ENCODE measurements at places on chromosomes 7 and 10.

DNA sequence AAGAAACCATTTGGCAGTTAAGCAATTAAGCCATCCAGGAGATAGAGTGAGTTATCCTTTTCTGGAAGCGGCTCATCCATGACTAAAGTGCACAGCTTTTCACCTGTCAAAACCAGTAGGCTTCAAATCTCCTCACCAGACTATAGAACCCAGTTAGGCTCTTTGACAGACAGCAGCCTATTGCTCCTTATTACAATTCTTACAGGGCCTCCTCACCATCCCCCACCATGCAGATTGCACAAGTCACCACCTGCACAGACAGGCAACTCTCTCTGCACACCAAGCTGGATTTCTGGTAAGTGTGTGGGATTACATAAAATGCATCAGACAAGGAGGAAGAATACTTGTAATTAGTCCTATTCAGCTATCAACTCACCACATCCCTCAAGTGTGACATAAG, 301.6 kb downstream of the SNX13 start:
- no peak for DNase-seq

GRCh38 chr7:108406222-108406890, 49.9 kb downstream of the NRCAM start:
- DNase-seq: no peak

GRCh38 chr7:112869111-112869774, 79.0 kb upstream of the TMEM168 start:
- peak; percentile 66 for DNase-seq

DNA sequence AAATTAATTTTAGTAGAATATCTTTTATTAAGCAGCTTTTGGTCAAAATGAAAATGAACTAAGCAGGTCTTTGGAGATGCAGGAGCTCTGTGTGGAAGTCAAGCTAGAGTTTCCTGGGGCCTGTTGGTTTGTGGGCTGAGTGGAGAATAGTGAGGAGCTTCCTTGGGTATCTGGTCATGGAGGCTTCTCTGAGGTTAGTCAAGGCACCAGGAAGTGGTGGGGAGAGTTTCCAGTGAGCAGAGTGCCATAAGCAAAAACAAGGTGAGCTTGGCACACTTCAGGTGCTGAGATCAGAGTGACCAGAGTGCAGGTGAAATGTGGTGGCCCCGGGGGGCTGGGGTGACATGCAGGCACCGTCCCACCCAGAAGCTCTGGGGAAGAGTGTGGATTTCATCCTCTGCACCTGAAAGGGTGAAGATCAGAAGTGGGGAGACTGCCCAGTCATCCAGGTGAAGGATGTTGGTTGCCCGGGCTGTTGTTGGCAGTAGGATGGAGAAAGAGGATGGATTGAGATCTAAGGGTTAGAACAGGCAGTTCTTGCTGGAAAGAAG, 77.4 kb downstream of the WDR37 start:
- no peak for DNase-seq

GRCh38 chr10:127278001-127278400, 81.6 kb upstream of the INSYN2A start:
- DNase-seq: no peak

DNA sequence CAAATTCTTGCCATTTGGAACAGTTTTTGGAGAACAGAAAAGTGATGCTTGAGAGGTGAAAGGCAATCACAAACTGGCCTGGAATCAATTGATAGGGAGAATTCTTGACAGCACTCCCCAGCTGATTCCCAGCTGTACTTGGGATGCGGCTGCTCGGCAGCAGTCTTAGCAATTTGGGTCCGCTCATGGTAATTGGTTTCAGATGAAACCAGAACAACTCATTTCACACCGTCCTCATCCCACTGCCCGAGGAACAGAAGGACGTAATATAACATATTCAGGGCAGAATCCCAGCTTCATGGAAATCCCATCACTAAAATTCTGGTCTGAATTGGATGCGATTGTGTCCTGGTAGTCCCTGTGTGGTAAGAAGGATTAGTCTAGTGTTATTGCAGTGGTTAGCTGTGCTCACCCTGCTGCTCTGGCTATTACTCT, 223.3 kb upstream of the FERD3L start:
- no peak for DNase-seq

DNA sequence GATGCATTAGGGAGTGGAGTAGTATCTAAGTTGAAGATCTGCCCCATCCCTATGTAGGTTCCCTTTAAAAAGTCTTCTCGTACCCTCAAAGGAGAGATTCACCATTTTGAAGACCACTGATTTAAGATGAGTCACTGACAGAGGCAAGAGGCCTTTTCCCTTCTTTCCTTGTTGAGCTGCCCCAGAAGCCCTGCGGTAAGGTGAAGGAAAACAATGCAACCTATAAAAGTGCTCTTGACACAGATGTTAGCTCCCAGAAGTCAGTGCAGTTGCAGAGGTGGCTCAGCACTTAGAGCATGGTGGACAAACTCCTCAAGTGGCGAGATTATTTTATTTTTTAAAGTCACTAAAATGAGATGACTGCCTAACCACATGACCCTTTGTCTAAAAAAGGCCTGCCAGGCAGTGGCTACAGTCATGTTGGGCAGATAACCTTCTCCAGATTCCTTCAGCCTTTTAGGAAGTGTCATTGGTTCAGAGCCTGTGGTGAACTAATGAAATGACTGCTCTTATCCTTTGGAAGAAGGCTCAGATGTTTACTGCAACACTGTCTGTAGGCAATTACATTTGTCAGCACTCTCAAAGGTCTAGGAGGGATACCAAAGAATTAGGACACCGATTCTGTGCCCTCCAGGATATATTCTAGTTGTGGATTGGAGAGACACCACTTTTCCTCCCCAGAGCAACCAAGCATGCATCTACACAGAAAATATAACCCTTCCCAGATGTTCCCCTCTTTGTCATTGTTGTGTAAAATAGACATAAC, 88.7 kb downstream of the ARID5B start:
- DNase-seq: no peak

DNA sequence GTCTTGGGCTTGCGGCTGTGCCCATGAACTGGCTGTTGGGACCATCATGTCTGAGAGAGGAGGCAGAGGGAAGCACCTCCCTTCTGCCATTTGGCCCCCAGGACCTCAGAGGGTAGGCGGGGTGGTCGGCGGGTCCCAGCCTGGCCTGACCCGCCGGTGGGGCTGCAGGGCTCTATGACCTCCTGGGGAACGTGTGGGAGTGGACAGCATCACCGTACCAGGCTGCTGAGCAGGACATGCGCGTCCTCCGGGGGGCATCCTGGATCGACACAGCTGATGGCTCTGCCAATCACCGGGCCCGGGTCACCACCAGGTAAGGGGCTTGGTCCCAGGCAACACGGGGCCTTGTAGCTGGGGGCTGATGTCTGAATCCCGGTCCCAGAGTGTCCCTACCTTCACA, 14.1 kb downstream of the SUMF2 start:
- no peak for DNase-seq

GRCh38 chr10:14604181-14605142, 170.2 kb downstream of the FAM107B start:
- peak; percentile 63 for DNase-seq

DNA sequence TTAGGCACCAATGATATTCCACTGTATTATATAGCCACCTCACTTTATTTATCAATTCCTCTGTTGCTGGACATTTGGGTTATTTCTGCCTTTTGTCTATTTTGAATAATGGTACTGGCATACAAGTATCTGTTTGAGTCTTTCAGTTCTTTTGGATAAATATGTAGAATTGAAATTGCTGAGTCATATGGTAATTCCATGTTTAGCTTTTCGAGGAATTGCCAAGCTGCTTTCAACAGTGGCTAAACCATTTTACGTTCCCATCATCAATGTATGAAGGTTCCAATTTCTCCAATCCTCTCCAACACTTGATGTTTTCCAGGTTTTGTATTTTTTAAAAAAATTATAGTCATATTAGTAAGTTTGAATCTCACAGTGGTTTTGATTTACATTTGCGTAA, 42.3 kb downstream of the JMJD1C start:
- no peak for DNase-seq

- DNase-seq: no peak
Observed at GRCh38 chr10:86391986-86392722, 25.6 kb upstream of the GRID1 start.

DNA sequence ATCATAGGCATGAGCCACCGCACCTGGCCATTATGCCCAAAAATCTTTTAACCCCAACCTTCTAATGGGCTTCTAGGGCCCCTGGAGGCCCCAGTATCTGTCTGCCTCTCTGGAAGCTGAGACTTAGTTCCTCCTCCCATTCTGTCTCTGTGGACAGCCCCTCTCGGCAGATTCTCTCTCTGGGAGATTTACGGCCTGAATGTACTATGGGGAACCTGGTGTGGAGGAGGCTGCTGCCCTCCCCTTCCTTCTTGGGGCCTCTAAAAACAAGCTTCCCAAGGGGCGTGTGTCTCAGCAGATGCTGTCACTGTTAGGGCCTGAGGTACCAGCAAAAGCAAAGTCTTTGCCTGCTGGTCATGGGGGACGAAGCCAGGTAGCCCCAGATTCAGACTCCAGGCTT, 35.8 kb upstream of the PRKAR1B start:
- DNase-seq: no peak

GRCh38 chr7:108327353-108327752, 128.9 kb downstream of the NRCAM start:
- DNase-seq: no peak

GRCh38 chr7:131904760-131905327, 348.4 kb upstream of the PODXL start:
- DNase-seq: no peak

DNA sequence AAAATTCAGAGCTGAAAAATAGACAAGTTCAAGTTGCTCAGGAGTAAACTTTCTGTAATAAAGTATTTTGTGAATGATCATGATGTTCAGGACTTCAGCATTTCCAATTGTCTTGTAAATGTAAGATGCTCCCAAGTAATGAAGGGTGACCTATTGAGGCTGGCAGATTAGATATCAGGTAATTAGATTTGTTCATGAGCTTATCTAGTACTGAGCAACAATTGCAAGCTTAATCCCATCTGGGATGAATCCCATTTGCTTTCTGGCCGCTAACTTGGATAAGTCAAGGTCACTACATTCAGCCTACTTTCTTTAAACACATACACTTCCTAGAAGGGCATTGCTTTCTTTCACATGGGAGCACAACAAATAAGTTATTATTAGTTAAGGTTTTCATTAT, 82.4 kb upstream of the ITGB1 start:
- DNase-seq: no peak
